Dermis blood vessel endothelial cell (primary cell): ENCODE measurements at places on chromosomes 7 and 10. TPM values are rescaled to one million over a fixed set of nuclear protein-coding genes. Genes with fewer than 3 reads are reported as not detected.

The CLDN15 gene
- total RNA-seq, result 2.3 and 6.5 TPM in 2 replicates

The CHRM2 gene
- not detected in 2 replicates for total RNA-seq

The LZTS2 gene
- 43.6 and 57.8 TPM in 2 replicates for total RNA-seq

The LRRD1 gene
- under 0.01 TPM in 1 of 2 replicates, not detected in the other for total RNA-seq

The FAM24B gene
- total RNA-seq, result 2.2 and 5.1 TPM in 2 replicates

The GPNMB gene
- total RNA-seq, result 0.65 and 0.68 TPM in 2 replicates

DNA sequence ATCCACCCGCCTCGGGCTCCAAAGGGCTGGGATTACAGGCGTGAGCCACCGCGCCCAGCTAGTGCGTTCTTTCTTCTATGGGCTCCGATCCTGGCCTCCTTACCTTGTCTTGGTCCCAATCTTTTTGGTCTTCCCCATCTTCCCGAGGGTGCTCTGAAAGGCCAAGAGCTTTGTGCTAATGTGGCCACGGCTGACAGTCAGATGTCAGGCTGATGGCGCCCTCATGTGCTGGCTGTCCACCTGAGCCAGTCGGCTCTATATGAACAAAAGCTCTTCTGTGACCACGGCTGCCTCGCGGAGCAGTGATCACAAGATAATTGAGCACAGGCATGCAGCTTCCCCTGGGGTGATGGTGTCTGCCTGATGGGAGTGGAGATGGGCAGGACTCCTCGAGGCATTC is 11.0 kb upstream of the AHCYL2 start:
- DNase-seq, result peak; percentile 16

DNA sequence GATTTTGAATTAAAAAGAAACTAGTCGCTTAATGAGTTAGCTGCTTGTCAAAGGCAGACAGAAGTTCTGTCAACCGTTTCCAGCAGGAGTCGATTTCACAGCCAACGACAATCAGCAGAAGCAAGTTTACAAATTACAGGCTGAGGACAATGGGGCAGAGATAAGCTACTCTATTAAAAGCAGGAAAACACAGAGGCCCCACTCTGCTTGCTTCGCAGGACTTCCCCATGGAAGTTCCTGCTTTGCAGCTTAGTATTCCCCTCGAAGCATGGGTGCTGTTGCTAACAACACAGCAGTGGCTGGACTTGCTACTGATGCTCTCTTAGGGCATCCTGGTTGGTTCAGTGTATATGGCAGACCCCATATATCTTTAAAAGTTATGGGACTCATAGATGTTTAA is 50.8 kb upstream of the KLF6 start:
- peak; percentile 79 for DNase-seq

- no peak for DNase-seq
These were observed 675 bp downstream of the SLC4A2 start for GRCh38 chr7:151060113-151060415.

DNA sequence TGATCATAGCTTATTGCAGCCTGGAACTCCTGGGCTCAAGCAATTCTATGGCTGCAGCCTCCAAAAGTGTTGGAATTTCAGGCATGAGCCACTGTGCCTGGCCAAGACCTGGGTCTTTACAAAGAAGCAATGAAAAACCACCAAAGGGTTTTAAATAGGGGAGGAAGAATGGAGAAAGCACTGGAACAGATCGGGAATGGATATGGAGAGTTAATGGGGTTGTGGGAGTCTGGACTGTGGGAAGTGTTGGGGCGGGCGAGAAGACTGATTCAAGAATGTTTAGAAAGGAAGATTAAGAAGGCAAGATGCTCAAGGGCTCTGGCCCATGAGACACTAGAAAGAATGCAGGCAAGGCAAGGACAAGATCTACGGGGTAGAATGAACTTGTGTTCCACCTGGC is 98.5 kb downstream of the CARD11 start:
- no peak for DNase-seq

DNA sequence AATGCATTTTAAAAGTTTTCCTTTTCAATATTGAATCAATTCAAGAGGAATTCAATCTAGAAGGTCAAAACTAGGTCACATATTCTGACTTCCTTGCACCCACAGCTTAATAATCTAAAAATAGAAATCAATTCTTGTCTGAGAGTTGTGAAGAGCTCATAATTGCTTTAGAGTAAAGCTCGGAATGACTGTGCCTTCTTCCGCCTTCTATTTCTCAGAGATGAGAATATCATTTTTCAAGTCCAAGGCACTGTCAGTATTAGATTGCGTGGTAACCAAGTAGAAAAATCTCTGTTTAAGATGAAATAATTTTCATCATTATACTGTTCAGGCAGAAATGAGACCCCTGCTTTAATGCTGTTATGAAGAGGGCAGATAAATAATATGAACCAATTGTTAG is 272.2 kb upstream of the NFE2L3 start:
- DNase-seq, result no peak

- DNase-seq, result no peak
These were observed 49.1 kb downstream of the ASB4 start for GRCh38 chr7:95534796-95535195.
